ENCODE measurements at places on chromosomes 1 and 21. TPM values are rescaled to one million over a fixed set of nuclear protein-coding genes. Genes with fewer than 3 reads are reported as not detected.

Gene FCGR2B
- 43.5 TPM for total RNA-seq

Gene TP73
- total RNA-seq: not detected

Gene MAP1LC3C
- 51.3 TPM for total RNA-seq

- no peak overlapping the region for H3K4me3 ChIP-seq
- H3K36me3 ChIP-seq: no peaks in the 10 kb centered on the region
- no peaks in the 10 kb centered on the region for H3K4me1 ChIP-seq
- no peak overlapping the region for H3K27ac ChIP-seq
- peak; percentile 55 for DNase-seq
- no peaks in the 10 kb centered on the region for H3K27me3 ChIP-seq
Observed at GRCh38 chr1:209800984-209801834, 4.7 kb downstream of the IRF6 start.

- no peak for DNase-seq
- no peaks in the 10 kb centered on the region for H3K36me3 ChIP-seq
- H3K27me3 ChIP-seq: peaks cover 9% of the 10 kb centered on the region
- no peak overlapping the region for H3K4me3 ChIP-seq
- no peak overlapping the region for H3K27ac ChIP-seq
Observed at GRCh38 chr1:223515926-223516325, 122.7 kb downstream of the CCDC185 start.

GRCh38 chr1:15020943-15021745 lies 132.4 kb upstream of the TMEM51 start:
- no peak for DNase-seq
- no peaks in the 10 kb centered on the region for H3K36me3 ChIP-seq
- H3K27me3 ChIP-seq: no peaks in the 10 kb centered on the region
- no peak overlapping the region for H3K4me3 ChIP-seq
- no peak overlapping the region for H3K27ac ChIP-seq

DNA sequence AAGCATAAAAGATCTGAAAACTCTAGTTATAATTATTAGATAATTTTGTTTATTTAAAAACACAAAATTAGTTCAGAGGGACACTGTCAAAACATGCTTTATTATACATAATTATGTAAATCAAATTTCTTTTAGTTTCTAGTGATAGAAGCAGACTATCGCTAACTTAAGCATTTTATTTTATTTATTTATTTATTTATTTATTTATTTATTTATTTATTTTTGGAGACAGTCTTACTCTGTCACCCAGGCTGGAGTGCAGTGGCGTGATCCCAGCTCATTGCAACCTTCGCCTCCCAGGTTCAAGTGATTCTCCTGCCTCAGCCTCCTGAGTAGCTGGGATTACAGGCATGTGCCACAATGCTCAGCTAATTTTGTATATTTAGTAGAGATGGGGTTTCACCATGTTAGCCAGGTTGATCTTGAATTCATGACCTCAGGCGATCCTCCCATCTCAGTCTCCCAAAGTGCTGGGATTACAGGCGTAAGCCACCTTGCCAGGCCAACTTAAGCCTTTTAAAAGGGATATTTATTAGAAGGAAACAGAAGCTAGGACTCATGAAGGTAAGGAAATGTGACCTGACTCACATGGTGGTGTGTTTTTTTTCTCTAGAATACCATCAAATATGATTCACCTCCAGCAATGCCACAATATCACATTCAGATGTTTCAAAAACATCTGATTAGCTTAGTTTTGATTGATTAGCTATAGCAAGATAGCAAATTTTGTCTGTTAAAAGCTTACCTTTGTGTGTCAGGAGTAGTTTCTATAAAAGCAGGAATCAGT lies 1357.4 kb upstream of the ADGRL4 start:
- H3K27ac ChIP-seq: no peak overlapping the region
- no peak for DNase-seq
- no peaks in the 10 kb centered on the region for H3K4me1 ChIP-seq
- no peaks in the 10 kb centered on the region for H3K36me3 ChIP-seq

DNA sequence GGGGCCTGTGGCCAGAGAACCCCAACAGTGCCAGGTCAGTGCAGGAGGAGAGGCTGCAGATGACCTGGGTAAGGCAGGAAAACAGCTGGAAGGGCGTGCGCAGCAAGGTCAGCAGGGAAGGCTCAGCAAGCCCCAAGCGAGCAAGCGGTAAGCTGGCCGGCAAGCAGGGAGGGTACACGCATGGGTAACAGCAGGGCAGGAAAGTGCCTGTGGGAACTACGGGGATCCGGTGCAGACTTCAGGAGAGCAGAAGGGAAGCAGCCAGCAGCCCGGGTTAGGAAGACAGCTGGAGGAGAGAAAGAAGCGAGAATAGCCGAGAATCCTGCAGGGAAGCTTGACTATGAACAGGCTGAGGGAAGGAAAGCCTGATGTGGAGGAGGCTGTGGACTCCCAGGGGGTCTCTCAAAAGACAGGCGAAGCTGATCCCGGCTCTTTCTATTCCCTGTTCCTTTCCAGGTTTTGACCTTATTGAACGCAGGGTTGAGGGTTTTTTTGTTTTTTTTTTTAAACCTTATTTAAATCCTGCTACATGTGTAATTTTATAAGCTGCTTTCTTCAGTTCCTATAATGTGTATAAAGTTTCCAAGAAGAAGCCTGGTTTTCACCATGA lies 20.9 kb downstream of the UMODL1 start:
- H3K27ac ChIP-seq: no peak overlapping the region
- no peak for DNase-seq
- H3K36me3 ChIP-seq: no peaks in the 10 kb centered on the region
- no peaks in the 10 kb centered on the region for H3K4me1 ChIP-seq
- H3K27me3 ChIP-seq: no peaks in the 10 kb centered on the region

- H3K4me3 ChIP-seq: no peak overlapping the region
- H3K27me3 ChIP-seq: no peaks in the 10 kb centered on the region
- DNase-seq: no peak
- no peaks in the 10 kb centered on the region for H3K36me3 ChIP-seq
- peak overlapping the region; percentile 45 for H3K27ac ChIP-seq
Observed at GRCh38 chr1:119084798-119085197, 55.7 kb downstream of the WARS2 start.

DNA sequence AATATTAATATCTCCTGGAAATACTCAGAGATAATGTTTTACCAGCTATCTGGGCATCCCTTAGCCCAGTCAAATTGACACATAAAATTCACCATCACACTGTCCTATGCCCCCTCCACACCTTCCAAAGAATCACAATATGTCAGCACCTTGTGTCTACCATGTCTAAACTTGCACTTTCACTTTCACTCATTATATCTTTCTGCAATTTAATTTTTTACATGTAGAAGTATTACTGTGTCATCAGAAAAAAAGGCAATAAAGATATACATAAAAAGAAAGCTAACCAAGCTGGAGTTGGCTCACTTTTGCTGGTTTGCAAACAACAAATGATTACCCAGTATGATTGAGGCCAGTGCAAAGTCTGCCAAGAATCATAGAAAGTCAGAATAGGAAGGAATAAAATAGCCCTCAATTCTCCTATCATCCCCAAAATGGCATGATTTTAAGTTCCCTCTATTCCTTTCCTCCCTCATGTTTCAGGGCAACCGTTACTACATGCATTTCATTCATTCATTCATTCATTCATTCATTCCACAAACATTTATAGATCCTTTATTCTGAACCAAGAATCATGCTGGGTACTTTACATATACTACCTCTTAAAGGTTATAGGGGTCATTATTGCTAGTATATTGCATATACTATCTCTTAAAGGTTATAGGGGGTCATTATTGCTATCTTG lies 5.9 kb upstream of the LUZP1 start:
- H3K4me1 ChIP-seq: peaks cover 23% of the 10 kb centered on the region
- no peak overlapping the region for H3K4me3 ChIP-seq
- H3K36me3 ChIP-seq: no peaks in the 10 kb centered on the region
- no peak for DNase-seq

DNA sequence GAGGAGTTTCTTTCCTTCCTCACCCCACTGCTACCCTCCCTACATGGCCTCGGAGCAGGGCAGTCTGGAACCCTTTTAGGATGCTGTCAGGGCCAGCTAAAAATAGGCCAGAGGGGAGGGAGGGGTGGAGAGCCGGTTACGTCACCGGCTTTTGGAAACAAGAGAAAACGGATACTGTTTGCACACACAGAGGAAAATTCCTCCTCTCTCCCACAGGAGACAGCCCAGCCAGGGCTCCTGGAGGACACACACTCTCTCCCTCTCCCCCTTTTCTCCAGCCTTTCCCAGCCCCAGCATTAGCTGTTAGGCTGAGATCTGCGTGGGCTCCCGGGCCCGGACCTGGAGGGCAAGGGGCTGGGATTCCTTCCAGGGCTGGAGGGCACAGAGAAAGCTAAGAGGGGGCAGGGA lies 20.0 kb upstream of the ALDH4A1 start:
- H3K27ac ChIP-seq: peak overlapping the region; percentile 69
- H3K4me1 ChIP-seq: no peaks in the 10 kb centered on the region
- H3K36me3 ChIP-seq: peaks cover 27% of the 10 kb centered on the region
- DNase-seq: peak; percentile 70
- H3K4me3 ChIP-seq: no peak overlapping the region

DNA sequence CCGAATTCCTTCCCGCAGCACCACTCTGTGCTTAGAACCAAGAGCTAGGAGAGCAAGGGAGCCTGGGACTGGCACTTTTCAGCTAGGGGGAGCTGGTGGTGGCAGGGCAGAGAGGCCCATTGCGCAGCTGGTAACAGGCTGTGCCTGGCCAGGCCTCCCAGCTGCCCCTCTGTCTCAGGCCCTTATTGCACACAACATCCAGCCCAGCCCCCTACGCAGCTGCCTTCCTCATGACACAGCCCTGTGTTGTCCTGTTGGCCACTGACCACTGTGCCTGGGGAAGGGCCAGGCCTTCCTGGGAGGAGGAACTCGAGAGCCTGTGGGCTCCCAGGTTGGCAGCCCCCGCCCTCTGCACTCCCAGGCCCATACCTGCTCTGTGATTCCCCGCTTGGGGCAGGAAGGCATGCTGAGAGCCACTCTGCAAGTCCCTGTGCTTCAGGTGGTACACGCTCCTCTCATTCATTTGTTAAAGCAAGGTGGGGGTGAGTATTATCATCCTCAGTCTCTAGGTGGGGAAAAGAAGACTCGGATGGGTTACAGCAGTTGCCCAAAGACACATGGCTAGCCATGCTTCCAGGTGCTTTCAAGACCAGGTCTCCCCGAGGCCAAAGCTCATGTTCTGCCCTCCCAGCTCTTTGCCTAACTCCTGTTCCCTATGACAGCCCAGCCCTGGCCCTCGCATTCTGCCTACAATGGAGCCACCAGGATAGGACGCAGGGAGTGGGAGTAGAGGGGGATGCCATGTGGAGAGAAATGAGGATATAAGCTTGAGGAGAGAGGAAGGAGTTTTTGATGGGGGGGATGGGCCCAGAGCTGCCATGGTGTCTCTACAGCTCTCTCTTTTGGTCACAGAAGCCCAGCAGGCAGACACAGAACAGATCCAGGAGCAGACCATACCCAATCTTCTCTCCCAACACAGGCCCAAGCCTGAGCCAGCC lies 81.8 kb downstream of the TMEM53 start:
- no peaks in the 10 kb centered on the region for H3K36me3 ChIP-seq
- H3K27me3 ChIP-seq: no peaks in the 10 kb centered on the region
- peaks cover 4% of the 10 kb centered on the region for H3K4me1 ChIP-seq
- DNase-seq: no peak

DNA sequence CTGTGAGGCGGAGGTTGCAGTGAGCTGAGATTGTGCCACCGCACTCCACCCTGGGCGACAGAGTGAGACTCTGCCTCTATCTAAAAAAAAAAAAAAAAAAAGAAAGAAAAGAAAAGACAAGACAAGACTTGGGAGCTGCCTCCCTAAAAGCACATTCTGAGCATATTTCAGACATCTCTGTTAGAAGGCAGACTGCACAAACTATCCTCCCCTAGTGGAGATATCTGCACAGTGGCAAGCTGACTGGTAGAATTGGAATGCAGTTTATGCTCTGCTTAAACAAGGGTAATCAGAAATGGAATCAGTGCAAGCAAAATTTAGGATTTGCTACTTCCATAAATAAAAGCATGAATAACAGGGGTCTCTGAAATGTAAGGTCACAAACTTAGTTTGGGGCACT lies 31.8 kb downstream of the GNG4 start:
- no peaks in the 10 kb centered on the region for H3K27me3 ChIP-seq
- no peaks in the 10 kb centered on the region for H3K36me3 ChIP-seq
- DNase-seq: no peak
- H3K4me1 ChIP-seq: no peaks in the 10 kb centered on the region
- H3K27ac ChIP-seq: no peak overlapping the region

- H3K36me3 ChIP-seq: no peaks in the 10 kb centered on the region
- H3K4me1 ChIP-seq: no peaks in the 10 kb centered on the region
- H3K27me3 ChIP-seq: no peaks in the 10 kb centered on the region
- H3K4me3 ChIP-seq: no peak overlapping the region
- H3K27ac ChIP-seq: no peak overlapping the region
- no peak for DNase-seq
Observed at GRCh38 chr1:50438945-50439344, 15.7 kb upstream of the DMRTA2 start.

DNA sequence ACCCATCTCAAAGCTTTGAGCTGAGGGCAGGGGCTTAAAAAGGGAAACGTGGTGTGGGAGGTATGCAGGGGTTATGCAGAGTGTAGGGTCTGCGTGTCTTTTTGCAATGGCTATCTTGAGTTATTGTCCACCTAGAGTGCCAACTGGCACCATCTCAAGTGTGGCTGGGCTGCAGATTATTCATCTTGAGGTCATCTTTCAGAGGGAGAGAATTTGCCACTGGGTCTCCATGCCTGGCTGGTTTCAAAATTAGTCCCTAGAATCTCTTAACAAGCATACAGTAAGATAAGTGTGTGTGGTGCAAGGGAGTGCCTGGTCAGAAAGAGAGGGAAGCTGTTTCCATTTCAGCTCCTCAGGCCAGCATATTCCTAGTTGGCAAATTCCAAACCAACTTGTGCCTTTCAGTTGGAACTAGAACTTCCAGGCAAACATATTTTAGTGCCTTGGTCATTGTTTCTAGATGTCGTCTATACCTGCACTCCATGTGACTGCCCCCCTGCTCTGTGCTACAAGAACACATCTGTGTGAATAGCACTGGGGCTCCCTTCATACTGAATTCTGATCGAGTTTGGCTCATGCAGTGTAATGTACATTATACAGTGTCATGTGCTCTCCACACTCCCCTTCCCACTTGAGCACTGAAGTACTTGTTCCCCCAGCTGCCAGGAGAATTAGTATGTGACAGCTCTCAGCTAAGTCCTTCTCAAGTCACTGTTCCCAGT lies 5.0 kb upstream of the OR2T8 start:
- H3K27me3 ChIP-seq: no peaks in the 10 kb centered on the region
- H3K36me3 ChIP-seq: no peaks in the 10 kb centered on the region
- no peak overlapping the region for H3K4me3 ChIP-seq
- no peaks in the 10 kb centered on the region for H3K4me1 ChIP-seq

GRCh38 chr1:84888753-84889152 lies 4.3 kb downstream of the LPAR3 start:
- no peak overlapping the region for H3K4me3 ChIP-seq
- no peaks in the 10 kb centered on the region for H3K27me3 ChIP-seq
- no peak for DNase-seq
- no peak overlapping the region for H3K27ac ChIP-seq
- H3K36me3 ChIP-seq: no peaks in the 10 kb centered on the region

DNA sequence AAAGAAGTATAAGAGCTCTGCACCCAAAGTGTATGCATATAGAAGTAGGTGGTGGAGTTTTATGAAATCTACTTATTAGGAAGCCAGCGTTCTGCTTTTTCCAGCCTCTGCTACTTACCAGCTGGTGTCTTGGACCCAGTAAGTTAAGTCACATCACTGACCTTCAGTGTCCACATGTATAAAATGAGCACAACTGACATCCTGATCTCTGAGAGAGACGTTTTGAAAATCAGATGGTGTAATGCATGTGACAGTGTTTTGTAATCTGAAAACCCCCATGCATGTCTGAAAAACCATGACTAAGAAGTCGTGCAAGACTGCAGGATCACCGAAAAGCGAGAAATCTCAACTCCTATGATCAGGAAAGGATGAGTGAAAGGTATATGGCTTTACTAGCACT lies 2.0 kb downstream of the CR1 start:
- no peaks in the 10 kb centered on the region for H3K4me1 ChIP-seq
- no peak overlapping the region for H3K27ac ChIP-seq
- H3K4me3 ChIP-seq: no peak overlapping the region
- no peaks in the 10 kb centered on the region for H3K36me3 ChIP-seq
- no peaks in the 10 kb centered on the region for H3K27me3 ChIP-seq
